ENCODE measurements at places on chromosomes 6 and 20.

- no peak for DNase-seq
Measured at GRCh38 chr20:42598581-42598980, 591.1 kb downstream of the PTPRT start.

- DNase-seq = no peak
Measured at GRCh38 chr6:45619211-45619760, 241.6 kb upstream of the SUPT3H start.

DNA sequence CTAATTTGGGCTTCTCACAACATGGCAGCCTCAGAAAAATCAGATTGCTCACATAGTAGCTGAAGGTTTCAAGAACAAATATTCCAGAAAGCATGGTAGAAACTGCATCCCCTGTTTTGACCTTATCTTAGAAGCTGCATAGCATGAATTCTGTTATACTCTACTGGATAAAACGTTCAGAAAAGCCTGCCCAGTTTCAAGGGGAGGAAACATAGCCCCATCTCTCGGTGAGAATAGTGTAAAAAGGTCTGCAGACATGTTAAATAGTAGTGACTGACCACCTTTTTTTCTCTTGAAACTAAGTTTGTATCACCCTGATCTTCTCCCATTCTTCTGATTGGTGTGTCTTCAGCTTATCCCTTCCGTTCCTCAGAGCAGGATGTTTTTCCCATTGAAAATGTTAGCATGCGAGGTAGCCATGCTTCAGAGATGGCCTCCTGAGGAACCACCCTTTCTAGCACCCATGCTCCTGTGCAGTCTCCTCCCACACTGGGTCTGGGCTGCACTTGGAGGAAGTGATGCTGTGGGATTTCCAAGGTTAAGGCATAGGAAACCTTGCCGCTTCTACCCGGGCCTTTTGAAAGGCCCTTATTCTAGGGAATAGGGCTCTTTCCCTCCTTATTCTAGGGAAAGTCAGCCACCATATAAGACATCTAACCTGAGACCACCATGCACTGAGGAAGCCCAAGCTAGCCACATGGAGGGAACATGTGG lies 50.1 kb downstream of the MARCKS start:
- no peak for DNase-seq

DNA sequence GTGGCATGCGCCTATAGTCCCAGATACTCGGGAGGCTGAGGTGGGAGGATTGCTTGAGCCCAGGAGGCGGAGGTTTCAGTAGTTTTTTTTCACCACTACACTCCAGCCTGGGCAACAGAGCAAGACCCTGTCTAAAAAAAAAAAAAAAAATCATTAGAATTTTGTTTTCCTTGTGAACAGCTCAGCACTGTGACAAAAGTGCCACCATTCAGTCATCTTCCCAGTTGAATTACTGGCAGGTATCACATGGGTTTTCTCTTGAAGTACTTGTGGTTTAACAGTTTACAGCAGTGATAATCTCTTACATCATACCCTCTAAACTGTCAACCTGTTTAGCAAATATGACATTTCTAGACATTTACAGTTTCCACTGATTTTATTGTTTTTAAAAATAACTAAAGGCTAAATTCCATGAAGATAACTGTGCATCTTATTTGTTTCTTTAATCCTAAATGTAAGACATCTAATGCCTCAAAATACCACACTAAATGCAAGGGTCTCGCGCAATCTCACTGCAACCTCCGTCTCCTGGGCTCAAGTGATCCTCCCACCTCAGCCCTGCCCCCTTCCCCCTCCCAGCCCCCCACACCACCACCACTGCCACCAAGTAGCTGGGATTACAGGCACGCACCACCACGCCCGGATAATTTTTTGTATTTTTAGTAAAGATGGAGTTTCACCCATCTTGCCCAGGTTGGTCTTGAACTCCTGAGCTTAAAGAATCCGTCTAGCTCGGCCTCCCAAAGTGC lies 7.0 kb downstream of the TRPC4AP start:
- no peak for DNase-seq

Data from dermis microvascular lymphatic vessel endothelial cell (primary cell).